ENCODE measurements at places on chromosomes 16 and 17.
A peak's percentile ranks its signal among the peaks of the same experiment; 100 is the strongest.

- DNase-seq = no peak
These were observed 406.3 kb downstream of the HAPSTR1 start for GRCh38 chr16:9497750-9498149.

DNA sequence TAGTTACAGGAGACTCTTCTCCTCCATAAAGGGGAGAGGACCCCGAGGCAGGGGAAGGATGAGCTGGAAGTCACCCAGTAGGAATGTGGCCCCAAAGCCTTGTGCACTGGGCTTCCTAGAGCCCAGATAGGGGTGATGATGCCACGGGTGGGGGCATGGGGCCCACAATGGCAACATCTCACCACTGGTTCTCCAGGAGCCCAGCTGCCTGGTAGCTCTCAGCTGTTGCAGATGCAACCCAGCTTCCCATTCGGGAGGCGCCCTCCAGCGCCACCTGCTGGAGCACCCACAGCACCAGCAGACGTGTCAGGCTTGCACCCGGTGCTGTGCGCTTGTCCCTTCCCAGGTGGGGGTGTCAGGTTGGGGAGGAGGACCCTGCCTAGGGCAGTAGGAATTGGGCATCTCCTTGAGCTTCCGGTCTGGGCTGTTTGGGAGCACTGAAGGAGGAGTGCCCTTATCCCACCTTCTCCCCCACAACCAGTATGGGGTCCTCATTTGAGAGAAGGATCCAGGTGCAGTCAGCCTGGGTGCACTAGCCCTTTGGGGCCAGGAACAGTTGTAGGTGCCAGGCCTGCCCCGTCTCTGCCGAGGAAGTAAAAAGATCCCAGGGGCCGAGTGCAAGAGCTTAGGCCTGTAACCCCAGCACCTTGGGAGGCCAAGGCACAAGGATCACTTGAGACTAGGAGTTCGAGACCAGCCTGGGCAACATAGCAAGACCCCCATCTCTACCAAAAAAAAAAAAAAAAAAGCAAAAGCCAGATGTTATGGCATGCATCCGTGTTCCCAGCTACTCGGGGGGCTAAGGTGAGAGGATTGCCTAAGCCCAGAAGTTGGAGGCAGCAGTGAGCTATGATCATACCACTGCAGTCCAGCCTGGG lies 14.4 kb downstream of the CDIPT start:
- peak; percentile 83 for DNase-seq

- no peak for DNase-seq
These were observed 7.0 kb upstream of the UBE2Z start for GRCh38 chr17:48901241-48901640.

- DNase-seq = no peak
These were observed 67.6 kb downstream of the TBC1D16 start for GRCh38 chr17:79968116-79968515.

DNA sequence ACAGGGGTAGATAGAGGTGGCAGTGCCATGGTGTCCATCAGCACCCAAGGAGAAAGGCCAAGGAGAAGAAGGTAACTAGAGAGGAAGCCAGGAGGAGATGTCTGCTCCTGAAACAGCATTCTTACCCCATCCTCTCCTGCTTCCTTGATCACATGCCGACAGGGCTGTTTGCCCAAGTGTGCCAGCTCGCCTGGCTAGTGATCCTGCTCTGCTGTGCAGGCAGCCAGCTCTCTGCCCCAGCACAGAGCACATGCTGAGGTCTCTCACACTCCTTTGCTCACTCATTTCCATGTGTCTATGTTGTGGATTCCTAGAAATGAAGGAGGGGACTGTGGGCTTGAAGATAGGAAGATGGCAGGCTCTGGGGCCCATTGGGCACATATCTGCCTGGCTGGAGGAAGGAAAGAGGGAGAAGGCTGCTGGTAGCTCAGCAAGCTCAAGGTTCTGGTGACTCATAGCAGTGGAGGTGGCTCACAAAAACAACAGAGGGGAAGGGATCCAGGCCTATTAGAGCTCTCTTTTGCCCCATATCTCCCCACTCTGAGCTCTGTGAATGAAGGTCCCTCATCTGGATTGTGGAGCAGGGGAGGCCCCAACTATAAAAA lies 54.3 kb downstream of the NEUROD2 start:
- DNase-seq = no peak

DNA sequence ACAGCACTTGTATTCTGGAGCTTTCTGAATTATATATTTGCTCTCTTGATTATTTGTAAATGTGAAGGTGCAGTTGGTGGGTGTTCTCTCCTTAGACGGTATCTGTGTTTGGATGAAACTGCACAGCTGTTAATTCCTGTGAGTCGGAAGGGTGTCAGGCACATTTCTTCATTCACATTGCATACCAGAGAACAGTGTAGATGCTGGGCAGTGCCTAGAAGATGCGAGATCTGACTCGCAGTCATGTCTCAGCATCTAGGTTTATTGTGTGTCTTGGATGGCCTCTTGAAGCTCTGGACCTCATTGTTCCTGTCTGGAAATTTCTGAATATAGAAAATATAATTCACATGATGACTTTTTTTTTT lies 61.2 kb downstream of the CLEC16A start:
- DNase-seq = no peak

DNA sequence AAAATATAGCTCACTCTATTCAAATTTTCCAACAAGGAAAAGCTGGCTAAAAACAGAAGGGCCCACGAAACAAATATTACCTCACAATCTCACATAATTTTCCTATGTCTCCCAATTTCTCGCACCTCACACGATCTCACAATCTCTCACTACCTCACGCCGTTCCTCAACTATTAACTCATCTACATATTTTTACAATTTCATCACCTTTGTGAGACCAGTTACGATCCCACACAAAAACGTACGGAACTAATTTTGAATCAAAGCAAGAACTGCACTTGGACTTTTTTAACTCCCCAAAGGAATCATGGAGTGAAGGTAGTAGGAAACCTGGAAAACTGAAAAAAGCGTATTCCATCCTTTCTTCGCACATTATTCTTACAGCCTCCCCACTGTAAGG lies 1.1 kb downstream of the CBX1 start:
- DNase-seq = no peak

DNA sequence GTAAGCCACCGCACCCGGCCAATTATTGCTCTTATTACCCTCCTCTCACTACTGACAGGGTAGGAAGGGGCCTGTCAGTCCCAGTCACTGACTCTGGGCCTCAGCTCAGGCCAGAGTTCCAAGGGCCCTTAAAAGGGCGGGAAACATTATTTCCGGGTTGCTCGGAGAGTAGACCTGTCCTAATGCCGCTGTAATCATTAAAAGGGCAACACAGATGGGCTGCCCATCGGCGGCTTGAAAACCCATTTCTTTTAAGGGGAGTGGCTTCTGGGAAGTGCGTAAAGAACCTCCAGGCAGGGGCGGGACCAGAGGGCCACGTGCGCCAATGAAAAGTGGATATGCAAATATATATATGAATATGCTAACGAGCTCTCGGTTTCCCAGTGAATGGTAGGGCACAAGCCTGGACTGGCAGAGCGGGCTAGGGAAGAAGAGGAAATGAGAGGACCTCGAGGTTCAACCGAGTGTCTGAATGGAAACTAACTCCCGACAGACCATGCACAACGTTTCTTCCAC lies 26.6 kb downstream of the PIPOX start:
- peak; percentile 52 for DNase-seq

GRCh38 chr16:3971261-3971660 lies 90.7 kb upstream of the CREBBP start:
- no peak for DNase-seq

DNA sequence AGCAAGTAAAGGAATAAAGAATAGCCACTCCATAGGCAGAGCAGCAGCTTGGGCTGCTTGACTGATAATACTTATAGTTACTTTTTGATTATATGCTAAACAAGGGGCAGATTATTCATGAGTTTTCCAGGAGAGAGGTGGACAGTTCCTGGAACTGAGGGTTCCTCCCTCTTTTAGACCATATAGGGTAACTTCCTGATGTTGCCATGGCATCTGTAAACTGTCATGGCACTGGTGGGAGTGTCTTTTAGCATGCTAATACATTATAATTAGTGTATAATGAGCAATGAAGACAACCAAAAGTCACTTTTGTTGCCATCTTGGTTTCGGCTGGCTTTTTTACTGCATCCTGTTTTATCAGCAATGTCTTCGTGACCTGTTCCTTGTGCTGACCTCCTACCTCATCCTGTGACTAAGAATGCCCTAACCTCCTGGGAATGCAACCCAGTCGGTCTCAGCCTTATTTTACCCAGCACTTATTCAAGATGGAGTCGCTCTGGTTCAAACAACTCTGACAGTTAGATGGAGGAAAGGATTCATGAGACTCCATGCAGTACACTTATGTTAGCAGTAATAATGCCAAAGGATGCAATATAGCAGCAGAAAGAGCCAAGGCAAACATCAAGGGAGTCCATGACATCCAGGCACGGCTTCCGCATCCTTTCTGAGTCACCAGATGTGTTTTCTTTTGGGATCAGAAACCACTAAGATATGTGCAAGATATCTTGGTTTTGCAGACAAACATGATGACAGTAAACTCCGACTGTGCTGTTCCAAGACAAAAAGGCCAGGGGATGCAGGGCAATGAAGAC lies 55.8 kb upstream of the B4GALNT2 start:
- no peak for DNase-seq

GRCh38 chr16:88058817-88059216 lies 107.6 kb downstream of the BANP start:
- DNase-seq = no peak

GRCh38 chr17:43169561-43170139 lies 1.4 kb upstream of the NBR1 start:
- no peak for DNase-seq

GRCh38 chr17:58991718-58992331 lies 114.9 kb downstream of the TRIM37 start:
- DNase-seq = peak; percentile 96
